ENCODE measurements at places on chromosomes 12 and 14.

DNA sequence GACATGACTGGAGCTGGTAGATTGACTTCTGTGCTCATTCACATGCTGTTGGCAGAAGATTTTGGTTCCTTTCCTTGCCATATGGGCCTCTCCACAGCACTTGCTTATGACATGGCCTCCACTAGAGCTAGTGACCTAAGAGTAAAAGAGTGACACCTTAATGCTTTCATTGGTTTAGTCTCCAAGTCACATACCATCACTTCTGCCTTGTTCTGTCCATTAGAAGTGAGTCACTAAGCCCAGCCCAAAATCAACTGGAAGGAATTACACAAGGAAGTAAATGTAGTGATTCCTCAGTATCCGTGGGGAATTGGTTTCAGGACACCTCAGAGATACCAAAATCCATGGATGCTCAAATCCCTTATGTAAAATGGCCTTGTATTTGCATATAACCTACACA is 81.3 kb downstream of the PPHLN1 start:
- peak; percentile 3 for DNase-seq

DNA sequence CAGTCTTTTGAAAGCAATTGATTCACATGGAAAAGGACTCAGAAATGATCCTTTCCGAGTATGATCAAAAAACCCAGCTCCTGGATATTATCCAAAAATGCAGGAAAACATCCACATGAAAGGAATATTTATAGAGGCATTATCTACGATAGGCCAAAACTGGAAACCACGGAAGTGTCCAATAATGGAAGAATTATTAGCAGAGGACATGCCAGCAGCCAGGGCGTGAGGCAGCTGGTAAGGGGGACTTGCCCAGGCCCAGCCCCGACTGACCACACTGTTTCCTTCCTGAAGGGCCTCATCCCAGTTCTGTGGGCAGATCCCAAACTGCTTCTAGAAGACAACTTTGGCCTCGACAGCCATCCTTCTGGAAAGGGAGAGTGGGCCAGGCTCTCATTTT is 20.5 kb downstream of the ACTN1 start:
- no peak for DNase-seq

- no peak for DNase-seq
Observed at GRCh38 chr12:104834607-104835006, 123.5 kb downstream of the SLC41A2 start.

DNA sequence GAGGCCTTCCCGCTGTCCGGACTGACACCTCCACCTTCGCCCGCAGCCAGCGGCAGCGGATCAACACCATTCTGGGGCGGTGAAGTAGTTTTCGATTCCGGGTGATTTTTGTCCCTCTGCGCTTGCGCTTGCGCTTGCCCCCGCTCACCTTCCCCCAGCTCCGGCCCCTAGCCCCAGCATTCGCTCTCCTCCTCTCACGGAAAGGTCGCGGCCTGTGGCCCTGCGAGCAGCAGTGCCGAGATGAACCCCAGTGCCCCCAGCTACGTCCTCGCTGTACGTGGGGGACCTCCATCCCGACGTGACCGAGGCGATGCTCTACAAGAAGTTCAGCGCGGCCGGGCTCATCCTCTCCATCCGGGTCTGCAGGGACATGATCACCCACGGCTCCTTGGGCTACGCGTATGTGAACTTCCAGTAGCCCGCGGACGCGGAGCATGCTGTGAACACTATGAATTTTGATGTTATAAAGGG is 22.7 kb upstream of the SRGAP1 start:
- DNase-seq = peak; percentile 16

- DNase-seq = no peak
Observed at GRCh38 chr12:48819986-48820725, 1.9 kb downstream of the CACNB3 start.

- no peak for DNase-seq
Observed at GRCh38 chr12:11752403-11753149, 103.1 kb downstream of the ETV6 start.

GRCh38 chr12:53939141-53940108 is 794 bp downstream of the HOXC13 start:
- DNase-seq = peak; percentile 69

DNA sequence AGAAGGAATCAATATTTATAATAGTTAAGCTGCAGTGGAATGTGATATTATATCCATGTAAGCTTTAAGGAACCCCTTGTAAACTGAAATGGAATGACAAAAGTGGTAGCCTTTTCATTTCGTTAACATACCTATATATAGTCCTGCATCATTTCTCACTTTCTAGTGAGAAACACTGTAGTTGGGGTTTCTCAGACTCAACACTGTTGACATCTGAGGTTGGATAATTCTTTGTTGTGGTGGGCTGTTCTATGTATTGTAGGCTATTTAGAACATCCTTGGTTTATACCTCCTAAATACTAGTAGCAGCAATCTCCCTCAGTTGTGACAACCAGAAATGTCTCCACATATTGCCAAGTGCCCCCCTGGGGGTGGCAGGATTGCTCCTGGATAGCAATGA is 79.1 kb downstream of the RAD52 start:
- no peak for DNase-seq

GRCh38 chr14:64234877-64235651 is 59.1 kb downstream of the ESR2 start:
- no peak for DNase-seq

GRCh38 chr12:97597031-97597751 is 134.6 kb downstream of the RMST start:
- DNase-seq = no peak

DNA sequence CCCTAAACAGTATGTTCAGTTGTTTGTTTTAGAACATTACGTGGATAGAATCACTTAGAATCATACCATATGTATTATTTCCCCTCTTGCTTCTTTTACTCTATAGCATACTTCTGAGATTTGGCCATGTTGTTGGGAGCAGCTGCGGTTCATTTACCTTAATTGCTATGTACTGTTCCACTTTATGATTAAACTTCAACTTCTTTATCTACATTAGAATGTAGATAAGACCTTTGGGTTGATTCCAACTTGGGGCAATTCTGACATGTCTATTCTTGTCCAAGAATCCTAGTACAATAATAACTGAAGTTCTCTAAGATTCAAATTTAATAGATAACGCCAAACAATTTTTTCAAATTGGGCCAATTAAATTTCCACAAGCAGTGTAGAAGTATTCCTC is 80.7 kb downstream of the GRIN2B start:
- DNase-seq = no peak

- no peak for DNase-seq
Observed at GRCh38 chr12:53230108-53230845, 1.7 kb downstream of the RARG start.

DNA sequence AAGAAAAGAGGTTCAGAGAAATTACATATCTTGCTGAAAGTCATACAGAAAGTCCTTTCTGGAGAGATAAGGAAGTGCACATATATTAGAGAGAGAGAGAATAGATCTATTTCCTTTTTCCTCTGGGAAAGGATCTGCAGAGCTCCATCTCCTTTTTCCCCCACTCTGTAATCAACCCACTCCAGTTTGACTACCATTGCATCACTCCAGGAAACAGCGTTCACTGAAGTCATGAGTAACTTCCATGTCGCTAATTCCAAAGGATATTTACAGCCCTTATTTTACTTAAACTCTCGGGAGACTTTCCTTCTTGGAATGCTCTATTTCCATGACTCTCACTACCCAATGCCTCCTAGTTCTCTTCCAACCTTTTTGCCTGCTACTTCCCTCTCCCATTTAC is 72.5 kb upstream of the PARP11 start:
- DNase-seq = no peak

DNA sequence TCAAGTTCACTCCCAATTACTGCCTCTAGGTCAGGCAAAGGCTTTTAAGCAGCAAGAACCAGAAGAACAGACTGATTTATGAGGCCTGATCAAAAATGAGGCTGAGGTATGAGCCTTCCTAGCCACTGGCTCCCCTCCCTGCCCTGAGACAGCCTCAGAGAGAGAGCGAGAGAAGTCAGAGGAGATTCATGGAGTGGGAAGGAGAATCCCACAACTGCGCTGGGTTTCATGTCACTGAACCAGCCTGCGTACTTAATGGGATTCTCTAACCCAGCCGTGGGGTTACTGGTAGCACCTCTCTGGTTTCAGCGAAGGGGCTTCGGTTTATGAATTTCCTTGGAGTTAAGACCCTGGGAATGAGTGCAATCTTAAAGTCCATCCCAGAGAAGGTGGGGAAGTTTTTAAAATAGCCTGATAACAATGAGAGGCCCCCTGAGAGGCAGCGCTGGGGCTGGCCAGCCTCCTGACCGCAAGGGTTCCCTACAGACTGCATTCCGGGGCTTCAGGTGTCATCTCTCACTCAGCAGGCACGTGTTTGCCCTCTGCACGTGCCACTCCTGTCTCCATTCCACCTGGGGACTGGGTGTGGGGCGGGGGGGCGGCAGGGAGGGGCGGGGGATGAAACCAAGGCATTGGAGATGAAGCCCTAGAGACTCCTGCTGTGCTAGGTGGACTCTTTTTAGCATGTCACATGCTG is 6.1 kb upstream of the GPRC5A start:
- no peak for DNase-seq

GRCh38 chr12:71870416-71870815 is 30.9 kb downstream of the TBC1D15 start:
- DNase-seq = no peak

GRCh38 chr12:67710582-67710981 is 62.0 kb downstream of the DYRK2 start:
- peak; percentile 10 for DNase-seq

DNA sequence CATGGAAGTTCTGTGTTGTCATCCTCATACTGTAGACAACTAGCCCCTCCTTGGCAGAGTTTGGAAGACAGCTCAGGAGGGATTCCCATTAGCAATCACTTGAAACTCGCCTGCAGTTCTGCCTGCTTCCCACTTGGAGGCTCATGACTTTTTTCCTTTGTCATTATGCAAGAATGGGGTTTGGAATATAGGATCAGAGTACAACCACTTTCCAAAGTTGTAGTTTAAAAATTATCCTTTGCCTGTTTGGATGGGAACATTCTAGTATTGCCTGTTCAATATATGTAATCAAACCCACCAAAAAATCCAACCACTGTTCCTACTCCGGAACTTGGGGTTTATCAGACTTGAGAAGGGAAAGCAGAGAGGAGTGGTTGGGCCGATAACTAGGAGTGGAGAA is 2.1 kb upstream of the GPD1 start:
- DNase-seq = peak; percentile 56

DNA sequence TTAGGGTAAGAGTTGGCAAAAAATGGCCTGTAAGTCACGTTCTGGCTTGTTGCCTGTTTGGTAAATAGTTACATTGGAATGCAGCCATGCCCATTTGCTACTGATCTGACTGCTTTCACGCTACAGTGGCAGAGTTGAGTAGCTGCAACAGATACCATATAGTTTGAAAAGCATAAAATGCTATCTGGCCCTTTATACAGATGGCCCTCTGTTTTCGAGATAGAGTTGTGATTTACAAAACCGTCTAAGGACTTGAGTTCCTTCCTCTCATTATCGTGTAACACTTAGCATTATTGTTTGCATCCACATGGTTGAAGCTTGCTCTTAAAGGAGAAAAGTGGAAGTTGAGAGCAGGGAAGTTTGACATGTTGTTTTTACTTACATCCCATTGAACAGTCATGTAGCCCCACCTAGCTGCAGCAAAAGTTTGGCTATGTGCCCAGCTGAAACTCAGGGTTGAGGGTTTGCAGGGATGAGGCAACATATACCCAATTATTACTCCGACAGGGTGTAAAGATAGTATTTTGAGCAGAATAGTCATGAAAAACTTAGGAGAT is 11.3 kb upstream of the SCFD1 start:
- DNase-seq = peak; percentile 31

All from AG08396 (cell line).